ENCODE measurements at places on chromosomes 5 and 9. TPM values are rescaled to one million over a fixed set of nuclear protein-coding genes. Genes with fewer than 3 reads are reported as not detected.
A peak's percentile ranks its signal among the peaks of the same experiment; 100 is the strongest.

The SOX30 gene
- not detected for total RNA-seq

The SLC45A2 gene
- total RNA-seq = not detected

The FOXD1 gene
- 1.3 TPM for total RNA-seq

The OR13D1 gene
- total RNA-seq = not detected

DNA sequence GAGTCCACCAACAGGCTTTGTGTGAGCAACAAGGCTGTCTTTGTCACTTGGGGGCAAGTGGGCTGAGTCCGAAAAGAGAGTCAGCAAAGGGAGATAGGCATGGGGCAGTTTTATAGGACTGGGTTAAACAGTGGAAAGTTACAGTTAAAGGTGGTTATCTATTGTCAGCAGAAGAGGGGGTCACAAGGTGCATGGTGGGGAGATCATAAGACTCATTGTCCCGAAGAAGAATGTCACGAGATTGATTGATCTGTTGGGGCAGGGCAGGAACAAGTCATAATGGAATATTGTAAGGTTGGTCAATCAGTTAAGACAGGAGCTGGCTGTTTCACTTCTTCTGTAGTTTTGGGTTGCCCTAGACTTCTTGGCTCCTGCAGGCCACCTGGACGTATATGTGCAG lies 7.6 kb upstream of the HMGCS1 start:
- no peaks in the 10 kb centered on the region for H3K36me3 ChIP-seq
- H3K4me1 ChIP-seq = no peaks in the 10 kb centered on the region
- H3K27me3 ChIP-seq = no peaks in the 10 kb centered on the region

- no peaks in the 10 kb centered on the region for H3K36me3 ChIP-seq
- H3K4me1 ChIP-seq = no peaks in the 10 kb centered on the region
- no peaks in the 10 kb centered on the region for H3K27me3 ChIP-seq
- DNase-seq = no peak
These were observed 272.1 kb upstream of the CCNG1 start for GRCh38 chr5:163165277-163165676.

DNA sequence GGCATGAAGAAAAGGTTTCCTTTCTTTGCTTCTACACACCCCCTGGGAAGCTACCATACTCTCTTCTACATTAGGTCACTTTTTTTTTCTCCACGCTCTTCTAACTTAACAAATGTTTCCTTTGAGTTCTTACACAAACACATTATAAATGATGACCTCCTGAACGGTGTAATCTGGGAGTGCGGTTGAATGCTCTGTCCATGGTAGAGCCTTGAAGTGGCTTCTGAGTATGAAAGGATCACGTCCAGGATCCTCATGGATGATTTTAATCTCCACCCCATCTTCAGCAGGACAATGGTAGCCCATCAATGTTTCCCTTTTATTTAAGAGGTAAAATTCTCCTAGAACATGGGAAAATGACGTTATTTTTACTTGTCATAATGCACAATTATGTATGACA lies 587.3 kb downstream of the SEMA5A start:
- H3K4me1 ChIP-seq = no peaks in the 10 kb centered on the region
- no peak for DNase-seq
- no peak overlapping the region for H3K27ac ChIP-seq

DNA sequence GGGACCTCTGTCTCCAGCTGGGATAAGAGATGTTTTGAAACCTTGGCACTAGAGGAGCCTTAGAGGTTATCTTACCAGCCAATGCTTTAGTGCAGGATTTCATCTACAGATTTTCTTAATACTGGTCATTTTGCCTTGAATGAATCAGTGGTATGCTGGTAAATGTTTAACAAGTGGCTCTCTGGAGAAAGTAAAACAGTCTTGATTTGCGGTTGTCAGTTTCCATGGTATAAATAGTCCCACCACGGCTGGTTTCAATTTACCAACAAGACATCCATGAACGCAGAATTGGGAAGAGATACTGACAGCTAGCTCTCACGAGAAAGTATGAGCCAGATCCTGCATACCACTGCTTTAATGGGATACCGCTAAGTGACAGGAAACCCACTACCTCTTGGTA lies 56.7 kb upstream of the CXCL14 start:
- H3K27me3 ChIP-seq = no peaks in the 10 kb centered on the region
- H3K36me3 ChIP-seq = no peaks in the 10 kb centered on the region
- DNase-seq = no peak
- no peak overlapping the region for H3K4me3 ChIP-seq
- H3K4me1 ChIP-seq = no peaks in the 10 kb centered on the region

DNA sequence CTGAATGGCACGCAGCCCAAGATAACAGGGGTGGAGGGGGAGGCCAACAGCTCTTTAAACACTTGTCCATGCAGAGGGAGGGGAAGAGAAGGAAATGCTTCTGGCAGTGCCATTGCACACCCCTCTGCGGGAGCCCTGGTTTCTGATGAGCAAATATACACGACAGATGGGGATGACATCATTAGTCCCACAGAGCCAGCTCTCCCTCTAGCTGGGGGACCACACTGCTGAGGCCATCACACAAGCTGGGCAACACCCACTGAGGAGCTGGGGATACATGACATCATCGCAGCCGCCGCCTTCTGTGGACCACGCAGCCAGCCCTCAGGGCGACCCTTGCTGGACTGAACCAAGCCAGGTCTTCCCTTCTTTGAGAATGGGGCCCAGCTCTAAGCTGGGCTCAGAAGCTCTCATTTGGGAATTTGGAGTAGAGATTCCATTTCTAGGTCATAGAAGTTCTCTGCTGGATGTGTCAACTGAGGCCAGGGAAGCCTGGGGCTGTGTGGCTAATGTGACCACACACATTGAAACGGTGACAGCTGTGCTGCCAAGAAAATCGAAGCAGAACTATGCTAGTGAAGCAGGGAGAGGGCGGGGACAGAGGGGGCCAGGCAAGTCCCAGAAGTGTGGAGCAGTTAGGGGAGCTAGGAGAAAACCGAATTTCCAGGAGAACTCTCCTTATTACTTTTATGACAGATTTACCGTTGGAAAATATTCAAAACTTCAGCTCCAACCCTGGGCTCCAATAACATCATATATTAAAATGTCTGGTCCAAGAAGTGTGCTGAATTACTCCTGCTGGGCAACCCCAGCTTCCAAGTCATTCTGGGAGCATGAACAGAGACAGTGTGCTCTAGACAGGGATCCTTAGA lies 79.5 kb downstream of the PRRT1B start:
- DNase-seq = no peak
- no peak overlapping the region for H3K4me3 ChIP-seq
- no peak overlapping the region for H3K27ac ChIP-seq
- H3K36me3 ChIP-seq = no peaks in the 10 kb centered on the region
- H3K27me3 ChIP-seq = no peaks in the 10 kb centered on the region

GRCh38 chr9:29637471-29638237 lies 2064.4 kb upstream of the C9orf72 start:
- H3K4me1 ChIP-seq = no peaks in the 10 kb centered on the region
- DNase-seq = no peak
- no peaks in the 10 kb centered on the region for H3K27me3 ChIP-seq
- H3K36me3 ChIP-seq = no peaks in the 10 kb centered on the region

GRCh38 chr9:20276762-20277161 lies 345.5 kb downstream of the MLLT3 start:
- DNase-seq = no peak
- no peak overlapping the region for H3K4me3 ChIP-seq
- H3K4me1 ChIP-seq = no peaks in the 10 kb centered on the region

GRCh38 chr5:89946508-89946907 lies 463.0 kb downstream of the CETN3 start:
- DNase-seq = no peak
- H3K27me3 ChIP-seq = no peaks in the 10 kb centered on the region
- no peak overlapping the region for H3K27ac ChIP-seq
- no peak overlapping the region for H3K4me3 ChIP-seq
- H3K36me3 ChIP-seq = no peaks in the 10 kb centered on the region

DNA sequence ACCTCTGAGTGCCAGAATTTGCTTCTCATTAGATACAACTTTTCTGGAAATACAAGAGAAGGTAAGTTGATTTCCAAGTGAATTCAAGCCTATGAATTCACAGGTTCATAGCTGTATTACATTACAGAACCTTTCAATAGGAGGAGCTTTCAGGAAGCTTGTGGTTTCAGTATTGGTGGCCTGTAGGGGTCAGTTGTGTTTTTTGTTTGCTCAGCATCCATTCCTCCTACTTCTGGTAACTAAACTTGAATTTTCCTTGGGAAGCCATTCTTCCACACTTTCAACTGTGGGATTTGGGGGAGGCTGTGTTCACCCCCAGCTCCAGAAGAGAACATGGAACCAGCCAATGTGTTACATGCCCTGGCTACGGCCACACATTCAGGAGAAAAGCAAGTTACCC lies 5.6 kb upstream of the CYSTM1 start:
- H3K27me3 ChIP-seq = no peaks in the 10 kb centered on the region
- DNase-seq = no peak
- H3K4me3 ChIP-seq = no peak overlapping the region
- H3K27ac ChIP-seq = no peak overlapping the region

DNA sequence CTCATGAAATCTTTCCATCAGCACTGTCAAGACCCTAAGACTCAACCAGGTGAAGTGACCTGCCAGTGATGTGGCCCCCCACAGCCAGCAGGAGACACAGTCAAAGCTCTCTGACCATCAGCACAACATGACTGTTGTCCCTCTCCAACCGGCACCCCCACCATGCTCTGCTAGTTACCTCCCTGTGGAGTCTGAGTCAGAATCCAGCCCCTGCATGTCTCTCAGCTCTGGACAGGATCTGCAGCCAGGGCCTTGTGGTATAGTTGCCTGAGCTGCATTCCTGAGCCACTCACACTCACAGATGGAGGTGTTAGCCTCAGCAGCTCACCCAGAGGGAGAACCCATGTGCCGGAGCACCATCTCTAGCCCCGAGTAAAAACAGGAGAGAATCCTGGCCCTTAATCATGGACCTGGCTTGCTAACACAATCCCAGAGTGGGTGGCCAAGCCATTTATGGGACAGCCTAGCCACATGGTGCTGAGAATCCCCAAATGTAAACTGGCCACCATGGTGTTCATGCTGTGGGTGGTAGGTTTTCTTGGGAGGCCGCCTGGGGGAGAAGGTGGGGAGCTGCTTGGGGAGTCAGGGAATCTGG lies 237.8 kb downstream of the PAPPA start:
- no peaks in the 10 kb centered on the region for H3K4me1 ChIP-seq
- no peak overlapping the region for H3K4me3 ChIP-seq

DNA sequence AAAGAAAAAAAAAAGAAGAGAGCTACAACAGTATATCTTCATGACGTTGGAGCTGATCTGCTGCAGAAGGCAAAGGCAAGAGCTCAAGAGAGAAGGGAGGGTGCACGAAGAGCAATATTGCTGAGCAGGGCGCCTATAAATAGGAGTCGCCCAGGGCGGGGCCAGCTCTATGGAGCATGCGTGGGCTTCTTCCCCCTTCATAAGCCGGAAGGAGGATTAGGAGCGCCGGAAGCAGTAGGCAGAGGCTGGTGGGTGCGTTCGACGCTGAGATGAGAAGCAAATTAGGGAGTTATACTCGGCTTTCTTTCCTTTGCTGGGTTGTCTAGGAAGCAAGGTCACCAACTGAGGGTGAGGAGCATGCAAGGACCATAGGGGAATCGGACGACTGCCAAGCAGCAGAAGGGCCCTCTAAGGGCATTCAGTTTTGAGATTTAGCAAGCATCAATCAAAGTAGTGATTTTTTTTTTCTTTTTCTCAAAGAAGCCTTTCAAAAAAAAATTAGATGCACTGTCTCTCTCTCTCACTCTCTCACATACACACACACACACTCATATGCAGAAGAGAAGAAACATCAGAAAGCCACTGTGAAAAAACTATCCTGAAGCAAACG lies 496.7 kb downstream of the ENC1 start:
- no peaks in the 10 kb centered on the region for H3K36me3 ChIP-seq
- DNase-seq = peak; percentile 33
- no peak overlapping the region for H3K27ac ChIP-seq
- H3K4me1 ChIP-seq = no peaks in the 10 kb centered on the region
- H3K4me3 ChIP-seq = no peak overlapping the region
- no peaks in the 10 kb centered on the region for H3K27me3 ChIP-seq

GRCh38 chr5:121976979-121977378 lies 15.2 kb downstream of the SRFBP1 start:
- no peak overlapping the region for H3K27ac ChIP-seq
- H3K4me1 ChIP-seq = no peaks in the 10 kb centered on the region
- H3K4me3 ChIP-seq = no peak overlapping the region
- DNase-seq = no peak

DNA sequence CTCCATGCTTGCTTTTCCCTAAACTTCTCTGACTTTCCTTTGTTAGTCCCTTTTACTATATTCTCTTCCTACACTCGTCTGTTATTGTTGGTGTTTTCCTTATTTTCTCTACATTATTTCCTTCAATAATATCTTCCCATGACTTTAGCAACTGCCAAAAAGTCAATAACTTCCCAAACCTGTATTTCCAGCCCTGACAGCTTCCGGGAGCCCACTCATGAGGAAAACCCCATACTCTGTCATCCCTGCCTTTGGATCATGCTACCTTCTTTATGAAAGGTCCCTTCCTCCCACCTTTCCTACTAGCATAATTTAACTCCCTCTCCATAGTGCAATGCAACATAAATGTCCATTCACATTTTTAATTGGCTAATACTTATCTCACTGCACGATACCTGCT lies 144.0 kb upstream of the CDH6 start:
- no peak for DNase-seq
- H3K4me1 ChIP-seq = no peaks in the 10 kb centered on the region
- no peaks in the 10 kb centered on the region for H3K27me3 ChIP-seq
- H3K36me3 ChIP-seq = no peaks in the 10 kb centered on the region
- no peak overlapping the region for H3K27ac ChIP-seq

- no peak for DNase-seq
- no peaks in the 10 kb centered on the region for H3K27me3 ChIP-seq
- no peak overlapping the region for H3K4me3 ChIP-seq
- H3K4me1 ChIP-seq = no peaks in the 10 kb centered on the region
- no peaks in the 10 kb centered on the region for H3K36me3 ChIP-seq
These were observed 39.0 kb upstream of the HOMER1 start for GRCh38 chr5:79552984-79553383.

DNA sequence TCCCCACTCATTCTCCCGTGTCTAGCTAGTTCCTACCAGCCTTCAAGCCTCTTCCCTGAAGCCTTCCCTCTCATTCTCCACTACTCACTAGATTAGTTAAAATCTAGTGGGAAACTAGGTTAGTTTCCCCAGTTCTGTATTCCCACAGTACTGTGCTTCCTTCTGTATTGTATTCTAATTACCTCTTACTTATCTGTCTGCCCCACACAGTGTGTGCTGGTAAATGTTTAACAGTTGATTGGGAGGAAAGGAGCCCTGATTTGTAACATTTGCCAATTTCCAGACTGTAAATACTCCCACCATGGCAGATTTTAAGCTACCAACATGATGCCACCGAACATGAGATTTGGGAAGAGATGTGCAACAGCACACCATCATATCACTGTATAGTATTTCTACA lies 8.3 kb downstream of the KLHL3 start:
- no peak overlapping the region for H3K27ac ChIP-seq
- DNase-seq = no peak
- H3K27me3 ChIP-seq = no peaks in the 10 kb centered on the region
- H3K4me1 ChIP-seq = no peaks in the 10 kb centered on the region
- H3K36me3 ChIP-seq = no peaks in the 10 kb centered on the region
- no peak overlapping the region for H3K4me3 ChIP-seq

- H3K4me1 ChIP-seq = no peaks in the 10 kb centered on the region
- no peak for DNase-seq
- no peak overlapping the region for H3K4me3 ChIP-seq
- no peaks in the 10 kb centered on the region for H3K36me3 ChIP-seq
- no peak overlapping the region for H3K27ac ChIP-seq
These were observed 112.4 kb upstream of the KLF9 start for GRCh38 chr9:70526902-70527301.

Measured in uterus (tissue), 4 donors.